ENCODE measurements at places on chromosomes 16 and 17.

DNA sequence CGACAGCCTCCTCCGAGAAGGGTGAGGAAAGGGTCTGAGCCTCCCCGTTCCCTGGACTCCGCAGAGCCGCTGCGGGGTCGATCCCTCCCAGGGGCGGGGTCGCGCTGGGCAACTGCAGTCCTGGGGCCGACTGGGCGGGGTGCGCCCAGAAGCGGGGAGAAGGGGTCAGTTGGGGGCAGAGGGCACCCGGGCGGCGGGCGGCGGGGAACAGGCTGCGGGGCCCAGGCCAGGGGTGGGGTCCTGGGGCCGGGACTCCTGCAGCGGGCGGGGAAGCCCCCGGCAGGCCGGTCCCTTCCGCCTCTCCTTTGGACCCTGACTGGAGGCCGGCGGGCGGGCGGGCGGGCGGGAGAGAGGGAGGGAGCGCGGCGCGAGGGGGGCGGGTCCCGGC is 352 bp downstream of the GGNBP2 start:
- no peak for DNase-seq

DNA sequence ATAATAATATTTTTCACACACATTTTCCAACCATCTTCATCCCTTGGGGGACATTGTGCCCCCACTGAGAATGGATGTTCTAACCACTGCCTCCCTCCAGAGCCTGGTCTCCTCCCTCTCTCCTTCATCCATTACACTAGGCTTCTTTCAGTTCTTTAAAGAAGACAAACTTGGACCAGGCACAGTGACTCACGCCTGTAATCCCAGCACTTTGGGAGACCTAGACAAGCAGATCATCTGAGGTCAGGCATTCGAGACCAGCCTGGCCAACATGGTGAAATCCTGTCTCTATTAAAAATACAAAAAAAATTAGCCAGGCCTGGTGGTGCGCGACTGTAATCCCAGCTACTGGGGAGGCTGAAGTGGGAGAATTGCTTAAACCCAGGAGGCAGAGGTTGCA is 6.5 kb downstream of the ALOX15 start:
- no peak for DNase-seq

DNA sequence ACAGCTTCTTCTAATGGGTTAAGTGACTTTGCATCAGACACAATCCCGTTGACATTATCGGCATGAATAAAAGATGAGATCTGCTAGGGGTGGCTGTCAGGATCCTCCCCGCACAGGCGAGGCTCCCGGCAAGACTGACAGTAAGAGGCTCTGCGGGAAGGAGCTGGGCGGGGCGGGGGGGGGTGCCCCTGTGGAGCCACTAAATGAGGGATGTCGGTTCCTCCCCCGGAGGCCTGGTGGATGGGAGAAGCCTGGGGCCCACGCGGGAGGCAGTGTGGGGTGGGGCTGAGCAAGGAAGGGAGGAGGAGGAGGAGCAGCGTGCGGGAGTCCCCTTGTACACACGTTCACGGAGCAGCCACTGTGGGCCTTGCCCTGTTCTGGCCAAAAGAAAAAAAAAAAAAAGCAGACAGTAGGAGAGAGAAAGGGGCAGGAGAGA is 190.9 kb upstream of the GSE1 start:
- DNase-seq, result peak; percentile 61

GRCh38 chr17:72496461-72496860 is 375.6 kb downstream of the SOX9 start:
- DNase-seq, result no peak

DNA sequence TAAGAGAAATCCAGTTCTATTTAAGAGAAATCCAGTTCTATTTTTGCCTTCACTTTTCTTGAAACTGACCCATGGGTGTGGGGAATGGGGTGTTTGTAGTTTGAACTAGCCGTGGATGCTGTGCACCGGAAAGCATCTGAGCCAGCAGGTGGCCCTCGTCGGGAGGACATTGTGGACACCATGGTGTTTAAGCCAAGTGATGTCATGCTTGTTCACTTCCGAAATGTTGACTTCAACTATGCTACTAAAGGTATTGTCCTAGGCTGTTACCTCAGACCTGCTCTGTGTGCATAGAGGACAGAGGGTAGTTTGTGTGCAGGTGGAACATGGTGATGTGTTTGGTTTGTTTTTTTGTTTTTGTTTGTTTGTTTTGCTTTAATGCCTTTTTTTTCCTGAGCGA is 3.3 kb downstream of the ATXN2L start:
- DNase-seq, result no peak
